ENCODE measurements at places on chromosomes 1 and 21.
A peak's percentile ranks its signal among the peaks of the same experiment; 100 is the strongest.

DNA sequence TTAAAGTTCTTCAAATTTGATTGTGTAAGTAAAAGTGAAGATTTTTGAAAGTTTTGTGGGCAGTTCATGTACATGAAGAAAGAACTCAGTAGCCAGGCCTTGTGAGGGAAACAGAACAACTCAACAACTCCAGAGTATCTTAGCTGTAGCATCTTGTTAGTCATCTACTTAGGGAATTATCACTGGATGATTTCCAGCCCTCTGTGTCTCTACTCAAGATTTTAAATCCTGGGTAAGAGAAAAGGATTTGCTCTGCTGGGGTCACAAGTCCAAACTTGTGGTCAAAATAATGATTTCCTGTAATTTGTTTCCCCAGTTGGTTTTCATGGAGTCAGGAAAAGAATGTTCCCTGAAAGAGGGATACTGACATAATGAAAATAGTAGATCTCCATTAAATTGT is 8.2 kb downstream of the OR10T2 start:
- DNase-seq, result no peak

DNA sequence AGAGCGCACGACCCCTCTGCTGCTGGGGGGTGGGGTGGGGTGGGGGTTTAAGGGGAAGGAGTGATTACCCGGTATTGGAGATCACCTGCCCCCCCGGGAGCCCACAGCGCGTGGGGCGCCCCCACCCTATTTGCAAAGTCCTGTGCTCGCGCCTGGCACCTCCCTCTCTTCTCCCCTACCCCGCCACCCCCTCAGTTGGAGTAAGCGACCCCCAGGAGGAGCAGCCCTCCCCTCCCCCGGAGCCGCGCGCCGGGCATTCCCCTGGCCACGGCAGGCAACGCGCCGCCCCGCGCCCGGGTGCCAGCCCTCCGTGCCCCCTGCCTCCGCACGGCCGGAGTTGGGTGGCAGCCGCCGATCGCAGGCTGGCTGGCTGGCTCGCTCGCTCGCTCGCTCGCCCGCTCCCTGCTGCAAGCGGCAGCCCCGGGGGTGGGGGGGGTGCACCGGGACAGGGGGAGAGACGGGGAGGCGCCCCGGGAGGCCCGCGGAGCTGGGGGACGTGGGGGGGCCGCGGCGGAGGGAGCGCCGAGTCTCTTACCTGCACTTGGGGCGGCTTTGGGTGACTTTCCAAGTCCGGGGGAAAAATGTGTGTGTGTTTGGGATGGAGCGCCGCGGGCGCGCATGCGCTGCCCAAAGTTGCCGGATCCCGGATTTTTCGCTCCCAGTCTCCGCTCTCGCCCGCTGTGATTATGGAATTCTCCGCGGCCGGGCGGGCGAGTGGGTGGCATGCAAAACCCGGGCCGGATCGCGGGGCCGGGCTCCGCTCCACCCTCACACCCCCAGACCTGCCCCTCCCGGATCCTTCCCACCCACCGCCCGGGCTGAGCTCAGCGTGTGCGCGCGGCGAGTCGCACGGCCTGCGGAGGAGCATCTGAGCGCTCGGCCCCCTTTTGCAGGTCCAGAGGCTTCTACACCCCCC is at the start of gene CASZ1:
Gene CASZ1, minus strand, starts transcription at position 618 of the 916 bp plus-strand sequence. CDS start 102,757 bp downstream, outside the sequence.
- peak; percentile 63 for DNase-seq

GRCh38 chr1:111369177-111369576 is 58.4 kb downstream of the OVGP1 start:
- peak; percentile 21 for DNase-seq

- DNase-seq, result no peak
Measured at GRCh38 chr21:14684071-14684470, 138.0 kb upstream of the SAMSN1 start.

- DNase-seq, result no peak
Measured at GRCh38 chr21:45590246-45590725, 48.0 kb upstream of the SLC19A1 start.

GRCh38 chr1:210626341-210626740 is 297.6 kb downstream of the HHAT start:
- DNase-seq, result no peak

- no peak for DNase-seq
Measured at GRCh38 chr1:220703305-220703704, 13.1 kb downstream of the C1orf115 start.

GRCh38 chr1:48917901-48918603 is 141.4 kb upstream of the BEND5 start:
- peak; percentile 27 for DNase-seq

GRCh38 chr1:40638097-40639036 is 27.1 kb downstream of the RIMS3 start:
- DNase-seq, result no peak

DNA sequence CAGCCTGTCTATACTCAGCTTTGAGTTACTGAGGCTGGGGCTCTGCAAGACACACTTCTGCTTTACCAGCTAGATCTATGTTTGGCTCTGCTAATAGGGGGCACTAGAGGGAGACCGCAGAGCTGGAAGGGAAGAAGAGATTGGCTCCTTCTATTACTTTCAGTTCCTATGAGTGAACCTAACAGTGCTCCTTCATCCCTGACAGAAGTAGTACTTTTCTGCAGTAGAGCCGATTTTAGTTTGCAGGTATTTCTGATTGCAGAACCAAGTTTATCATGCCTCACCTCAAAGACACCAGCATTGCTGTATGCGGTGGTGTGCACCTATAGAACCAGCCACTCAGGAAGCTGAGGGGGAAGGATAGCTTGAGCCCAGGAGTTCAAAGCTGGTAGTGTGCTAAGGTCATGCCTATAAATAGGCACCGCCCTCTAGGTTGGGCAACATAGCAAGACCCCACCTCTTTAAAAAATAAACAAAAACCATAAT is 5.7 kb upstream of the ZDHHC18 start:
- DNase-seq, result no peak

GRCh38 chr1:61808968-61809367 is 66.7 kb downstream of the PATJ start:
- DNase-seq, result no peak

GRCh38 chr1:9228609-9229008 is 6.0 kb upstream of the H6PD start:
- no peak for DNase-seq

GRCh38 chr1:39418236-39418635 is 73.2 kb upstream of the BMP8A start:
- DNase-seq, result no peak

GRCh38 chr1:233647073-233647472 is 33.2 kb downstream of the KCNK1 start:
- DNase-seq, result no peak

DNA sequence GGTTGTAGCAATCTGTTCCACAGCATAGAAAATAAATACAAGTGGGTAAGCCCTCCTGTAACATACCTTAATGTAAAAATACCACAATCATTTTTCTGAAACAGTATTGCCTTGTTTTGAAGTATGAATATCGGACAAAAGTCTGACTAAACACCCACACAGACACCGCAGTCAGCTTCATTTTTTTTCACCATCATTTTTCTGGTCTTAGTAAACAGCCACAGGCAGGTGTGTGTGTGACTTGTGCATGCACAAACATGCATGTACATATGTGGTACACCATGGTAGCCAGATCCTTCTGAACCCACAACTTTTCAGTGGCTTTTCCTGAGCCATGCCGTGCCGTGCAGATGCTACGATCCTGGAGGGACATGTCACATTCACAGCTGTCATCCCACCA is 261.7 kb downstream of the PCP4 start:
- DNase-seq, result no peak

GRCh38 chr1:227325156-227325555 is 6.9 kb upstream of the CDC42BPA start:
- peak; percentile 40 for DNase-seq

GRCh38 chr1:246579818-246580217 is 13.6 kb downstream of the CNST start:
- DNase-seq, result no peak

- no peak for DNase-seq
Measured at GRCh38 chr21:27225151-27225550, 258.3 kb upstream of the ADAMTS5 start.

- DNase-seq, result no peak
Measured at GRCh38 chr1:54652168-54652567, 10.6 kb downstream of the MROH7 start.

- no peak for DNase-seq
Measured at GRCh38 chr1:90107990-90108389, 113.1 kb downstream of the ZNF326 start.

DNA sequence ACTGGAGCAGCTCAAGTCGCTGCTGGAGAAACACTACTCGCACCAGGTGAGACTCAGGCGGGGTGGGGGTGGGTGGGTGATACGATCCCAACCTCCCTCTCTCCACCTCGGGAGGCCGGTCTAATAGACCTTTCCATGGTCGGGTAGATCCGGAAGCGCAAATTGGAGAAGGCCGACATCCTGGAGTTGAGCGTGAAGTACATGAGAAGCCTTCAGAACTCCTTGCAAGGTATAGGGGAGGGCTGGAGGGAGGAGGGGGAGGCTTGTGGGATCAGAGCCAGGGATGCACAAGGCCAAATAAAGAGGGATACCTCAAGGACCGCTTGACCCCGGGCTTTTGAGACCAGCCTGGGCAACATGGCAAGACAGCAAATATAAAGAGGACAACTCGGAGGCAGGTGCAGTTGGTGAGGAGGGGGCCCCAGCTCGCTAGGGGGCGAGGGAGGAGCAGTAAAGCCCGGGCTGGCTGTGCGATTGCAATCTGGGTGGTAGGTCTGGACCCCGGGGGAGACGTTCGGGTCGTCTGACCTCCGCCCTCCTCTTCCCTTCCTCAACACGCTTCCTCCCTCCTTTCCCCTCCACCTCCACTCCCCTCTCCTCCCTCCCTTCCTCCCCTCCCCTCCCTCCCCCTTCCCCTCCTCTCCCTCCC is 546 bp downstream of the HES3 start:
- DNase-seq, result no peak

DNA sequence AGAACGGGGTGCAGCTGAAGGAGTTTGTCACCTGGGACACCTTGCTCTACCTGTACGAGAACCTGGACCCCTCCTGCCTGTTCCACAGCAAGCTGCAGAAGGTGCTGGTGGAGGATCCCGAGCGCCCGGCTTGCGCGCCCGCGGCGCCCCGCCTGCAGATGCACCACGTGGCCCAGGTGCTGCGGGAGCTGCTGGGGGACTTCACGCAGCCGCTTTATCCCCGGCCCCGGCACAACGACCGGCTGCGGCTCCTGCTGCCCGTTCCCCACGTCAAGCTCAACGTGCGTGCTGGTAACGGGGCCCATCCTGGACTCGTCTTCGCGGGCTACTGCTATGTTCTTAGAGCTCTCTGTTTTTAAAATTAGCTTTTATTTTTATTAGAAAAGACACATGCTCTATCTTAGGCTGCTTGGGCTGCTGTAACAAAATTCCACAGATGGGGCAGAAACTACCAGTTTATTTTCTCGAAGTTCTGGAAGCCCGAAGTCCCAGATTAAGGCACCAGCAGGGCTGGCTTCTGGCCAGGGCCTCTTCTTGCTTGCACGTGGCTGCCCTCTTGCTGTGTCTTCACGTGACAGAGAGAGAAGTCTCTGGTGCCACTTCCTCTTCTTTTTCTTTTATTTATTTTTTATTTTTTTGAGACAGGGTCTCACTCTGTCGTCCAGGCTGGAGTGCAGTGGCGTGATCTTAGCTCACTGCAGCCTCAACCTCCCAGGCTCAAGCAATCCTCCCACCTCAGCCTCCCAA is 38.1 kb downstream of the TRPM2 start:
- no peak for DNase-seq

GRCh38 chr1:172647987-172648386 is 10.9 kb upstream of the FASLG start:
- DNase-seq, result no peak

- no peak for DNase-seq
Measured at GRCh38 chr1:59541161-59541560, 244.3 kb downstream of the FGGY start.

- no peak for DNase-seq
Measured at GRCh38 chr1:40122855-40123254, 25.8 kb upstream of the PPT1 start.

GRCh38 chr1:91697416-91697815 is 188.5 kb downstream of the TGFBR3 start:
- DNase-seq, result no peak

DNA sequence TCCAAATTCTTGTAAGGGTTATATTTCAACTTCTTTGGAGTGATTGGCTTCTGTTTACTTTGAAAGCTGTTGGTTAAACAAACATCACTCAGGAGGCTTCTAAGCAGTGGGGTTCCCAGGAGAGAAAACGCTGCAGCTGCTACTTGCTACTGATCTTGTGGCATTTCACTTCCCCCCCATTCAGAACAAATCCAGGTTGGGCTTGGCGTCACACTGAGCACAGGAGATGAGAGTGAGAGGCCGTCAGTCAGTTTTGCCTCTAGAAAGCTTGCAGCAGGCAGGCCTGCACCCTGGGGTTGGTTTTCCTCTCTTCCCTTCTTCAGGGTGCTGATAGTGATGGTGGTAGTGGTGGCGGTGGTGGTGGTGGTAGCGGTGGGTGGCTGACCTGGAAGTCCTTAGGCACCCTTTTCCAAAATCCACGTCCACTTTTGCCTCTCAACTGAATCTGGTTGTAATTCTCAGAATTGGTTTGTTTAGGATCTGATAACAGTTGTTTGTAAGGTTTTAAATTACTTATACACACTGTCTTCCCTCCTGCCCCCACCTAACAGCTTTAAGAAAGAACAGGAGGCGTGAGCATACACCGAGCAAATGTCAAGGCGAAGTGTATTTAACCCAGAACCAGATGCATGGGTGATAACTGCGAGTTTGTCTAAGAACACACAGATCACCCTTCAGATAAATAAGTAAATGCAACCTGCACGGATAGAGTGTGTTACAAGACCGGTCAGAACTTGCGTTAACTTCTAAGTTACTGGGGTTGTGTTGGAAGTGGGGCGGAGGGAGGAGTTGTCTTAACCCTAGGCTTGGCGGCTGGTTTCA is 3.2 kb upstream of the PROX1 start:
- no peak for DNase-seq

DNA sequence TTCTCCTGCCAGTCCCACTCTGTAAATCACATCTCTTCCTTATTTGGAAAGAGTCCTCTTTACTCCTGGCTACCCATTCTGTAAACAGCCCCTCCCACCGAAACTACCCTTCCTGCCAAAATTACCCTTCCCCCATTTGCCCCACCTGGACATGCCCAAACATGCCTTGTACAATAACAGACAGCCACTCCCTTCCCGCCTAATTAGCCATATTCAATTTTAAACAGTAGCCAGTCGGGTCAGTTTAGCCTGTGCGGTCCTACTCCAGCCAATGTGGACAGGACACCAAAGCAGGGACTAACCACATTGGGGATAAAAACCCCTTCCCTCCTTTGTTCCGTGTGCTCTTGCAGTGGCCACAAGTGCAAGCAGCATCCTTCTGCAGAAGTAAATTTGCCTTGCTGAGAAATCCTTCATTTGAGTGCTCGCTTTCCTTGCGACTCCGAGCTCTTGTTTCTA is 56.3 kb upstream of the MAP10 start:
- DNase-seq, result no peak

GRCh38 chr1:161119092-161119903 is 1.4 kb downstream of the NIT1 start:
- DNase-seq, result no peak

Data from NCI-H524 treated with DMSO at 0.1 percent for 48 hours (cell line).